Right ventricle myocardium inferior (tissue), 1 donor: ENCODE measurements at places on chromosomes 6 and 20.

DNA sequence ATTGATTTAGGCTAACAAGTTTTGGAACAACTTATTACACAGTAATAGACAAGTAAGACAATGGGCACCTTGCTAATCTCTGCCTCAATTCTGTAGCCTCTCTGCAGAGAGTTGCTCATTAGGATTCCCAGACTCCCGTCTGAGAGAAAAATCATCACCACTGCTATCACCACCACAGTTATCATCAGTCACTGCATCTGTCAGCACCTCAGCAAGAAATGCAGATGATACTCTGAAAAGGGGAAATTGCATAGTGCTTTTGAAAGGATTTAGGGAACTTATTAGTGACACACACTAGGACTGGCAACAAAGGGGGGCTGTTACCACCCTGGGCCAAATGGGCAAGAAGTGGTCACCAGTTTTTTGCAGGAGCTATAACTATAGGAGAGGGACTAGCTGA, 39.9 kb downstream of the FOXA2 start:
- DNase-seq = no peak

DNA sequence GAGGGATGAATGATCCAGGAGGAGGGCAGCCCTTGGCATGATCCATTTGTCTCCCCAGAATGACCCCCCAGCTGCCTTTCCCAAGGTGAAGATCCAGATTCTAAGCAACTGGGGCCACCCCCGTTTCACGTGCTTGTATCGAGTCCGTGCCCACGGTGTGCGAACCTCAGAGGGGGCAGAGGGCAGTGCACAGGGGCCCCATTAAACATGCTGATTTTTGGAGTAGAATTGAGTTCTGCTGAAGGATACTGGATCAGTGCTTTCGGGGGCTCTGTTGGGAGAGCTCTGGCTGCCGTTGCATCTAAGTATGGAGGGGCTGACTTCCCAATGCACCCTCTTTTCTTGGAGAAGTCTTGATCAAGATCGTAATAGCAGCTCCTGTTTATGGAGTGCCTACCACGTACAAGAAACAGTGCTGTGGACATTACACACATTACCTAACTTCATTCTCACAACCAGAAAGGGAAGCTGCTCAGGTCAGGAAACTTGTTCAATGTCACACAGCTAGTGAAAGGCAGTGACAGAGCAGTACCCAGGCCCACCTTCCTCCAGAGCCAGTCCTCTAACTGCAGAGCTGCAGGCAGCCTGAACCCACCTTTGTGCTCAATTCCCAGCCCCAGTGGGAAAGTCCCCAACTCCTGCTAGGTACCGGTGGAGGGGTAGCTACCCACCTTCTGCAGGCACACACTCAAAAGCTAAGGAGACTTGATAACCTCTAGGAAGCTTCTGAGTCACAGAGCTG, 5.4 kb downstream of the SPAG4 start:
- no peak for DNase-seq

DNA sequence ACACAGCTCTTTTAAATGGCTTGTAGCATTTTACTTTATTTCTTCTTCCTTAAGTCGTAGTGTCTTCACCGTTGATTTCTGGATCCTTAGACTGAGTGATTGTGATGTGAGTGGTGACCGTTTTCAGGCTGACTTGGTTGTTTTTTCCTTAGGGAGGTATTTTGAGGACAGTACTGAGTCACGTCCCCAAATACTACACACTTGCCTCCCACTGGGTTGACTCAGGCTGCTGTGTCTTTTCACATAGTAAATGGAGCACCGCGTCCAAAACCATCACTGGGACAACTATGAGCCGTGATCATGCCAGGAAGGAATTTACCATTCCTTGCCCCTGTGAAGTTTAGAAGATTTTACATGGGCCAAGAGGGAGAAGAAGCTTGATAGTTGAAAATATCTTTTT, 174.1 kb downstream of the FARS2 start:
- no peak for DNase-seq

DNA sequence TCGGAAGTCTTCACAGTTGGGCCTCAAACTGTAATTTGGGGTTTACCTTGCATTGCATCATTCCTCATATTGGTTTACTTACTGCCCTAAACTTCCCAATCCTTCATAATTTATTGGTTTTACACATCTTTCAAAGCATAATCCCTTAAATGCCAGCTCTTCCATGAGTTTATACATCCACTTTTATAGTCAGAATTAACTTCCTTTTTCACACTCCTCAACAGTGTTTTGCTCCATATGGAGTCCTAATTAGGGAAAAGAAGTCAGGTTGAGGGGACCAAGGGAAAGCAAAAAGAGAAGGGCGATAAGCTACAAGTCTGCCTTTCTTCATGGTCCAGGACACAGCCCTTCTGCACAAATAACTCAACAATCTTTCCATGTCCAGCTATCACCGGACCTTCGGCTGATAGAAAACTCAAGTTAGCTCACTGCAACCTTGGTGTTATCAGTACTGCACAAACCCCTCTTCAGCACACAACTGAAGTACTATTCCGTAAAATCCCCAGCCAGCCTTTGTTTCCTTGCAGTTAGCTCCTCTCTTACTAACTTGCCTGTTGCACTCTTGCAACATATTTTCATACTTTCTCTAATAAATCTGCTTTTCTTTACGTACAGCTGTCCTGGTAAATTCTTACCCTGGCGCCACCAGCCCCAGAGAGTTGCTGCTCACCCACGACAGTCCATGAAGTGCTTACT, 2.0 kb downstream of the EEF1E1 start:
- DNase-seq = no peak

DNA sequence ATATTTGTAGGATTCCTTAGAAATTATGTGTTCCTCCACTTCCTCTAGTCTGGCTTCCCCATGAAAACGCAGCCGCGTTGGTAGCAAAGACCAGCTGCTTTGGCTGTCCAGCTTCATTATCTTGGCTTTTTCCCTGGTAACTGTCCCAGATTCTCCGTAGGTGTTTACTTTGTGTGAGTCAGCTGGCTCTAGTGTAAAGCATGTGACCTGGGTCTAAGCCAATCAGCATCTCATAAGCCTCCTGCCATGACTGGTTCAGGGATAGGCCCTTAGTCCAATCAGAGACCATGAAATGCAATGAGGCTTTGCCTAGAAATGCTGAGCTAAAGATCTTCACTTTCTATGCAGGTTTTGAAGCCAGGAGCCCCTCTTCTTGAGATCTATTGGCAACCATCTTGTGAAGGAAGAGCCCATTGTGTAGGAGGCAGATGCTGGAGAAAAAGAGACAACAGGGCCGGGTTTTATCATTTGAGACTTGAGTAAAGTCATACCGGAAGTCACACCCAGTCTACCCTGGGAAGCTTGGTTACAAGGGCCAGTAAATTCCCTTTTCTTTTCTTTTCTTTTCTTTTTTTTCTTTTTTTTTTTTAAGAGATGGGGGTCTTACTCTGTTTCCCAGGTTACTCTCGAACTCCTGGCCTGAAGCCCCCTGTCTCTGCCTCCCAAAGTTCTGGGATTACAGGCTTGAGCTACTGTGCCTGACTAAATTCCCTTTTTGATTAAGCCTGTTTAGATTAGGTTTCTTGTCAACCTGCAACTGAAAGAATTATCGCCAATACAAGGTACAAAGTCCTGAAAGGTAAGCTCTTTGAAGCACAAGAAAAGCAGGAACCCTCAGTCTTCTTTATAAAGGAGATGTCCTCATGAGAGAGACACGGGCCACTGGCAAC, 256.5 kb upstream of the RREB1 start:
- DNase-seq = no peak

DNA sequence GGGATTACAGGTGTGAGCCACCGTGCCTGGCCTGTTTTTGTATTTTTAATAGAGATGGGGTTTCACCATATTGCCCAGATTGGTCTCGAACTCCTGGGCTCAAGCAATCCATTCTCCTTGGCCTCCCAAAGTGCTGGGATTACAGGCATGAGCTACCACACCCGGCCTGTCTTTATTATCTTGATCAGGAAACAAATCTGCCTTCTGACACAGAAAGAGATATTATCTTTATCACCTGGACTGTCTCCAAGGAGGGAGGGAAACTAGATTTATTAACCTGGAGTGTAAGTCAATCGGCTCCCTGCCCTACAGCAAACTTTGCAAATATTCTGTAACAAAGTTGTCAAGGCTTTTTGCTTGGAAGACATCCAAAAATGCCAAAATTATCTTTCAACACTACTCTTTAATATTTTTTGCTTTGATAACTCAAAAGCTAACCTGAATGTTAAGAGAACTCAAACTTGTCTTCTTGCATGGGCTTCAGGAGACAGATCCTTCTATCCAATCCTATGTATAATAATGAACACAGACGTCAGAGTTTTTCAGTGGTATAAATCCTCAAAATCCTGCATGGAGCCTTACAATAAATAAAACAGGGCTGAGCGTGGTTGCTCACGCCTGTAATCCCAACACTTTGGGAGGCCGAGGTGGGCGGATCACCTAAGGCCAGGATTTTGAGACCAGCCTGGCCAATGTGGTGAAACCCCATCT, 85.0 kb upstream of the LOC128125822 start:
- DNase-seq = no peak

GRCh38 chr6:6678185-6678671, 89.7 kb downstream of the LY86 start:
- no peak for DNase-seq

DNA sequence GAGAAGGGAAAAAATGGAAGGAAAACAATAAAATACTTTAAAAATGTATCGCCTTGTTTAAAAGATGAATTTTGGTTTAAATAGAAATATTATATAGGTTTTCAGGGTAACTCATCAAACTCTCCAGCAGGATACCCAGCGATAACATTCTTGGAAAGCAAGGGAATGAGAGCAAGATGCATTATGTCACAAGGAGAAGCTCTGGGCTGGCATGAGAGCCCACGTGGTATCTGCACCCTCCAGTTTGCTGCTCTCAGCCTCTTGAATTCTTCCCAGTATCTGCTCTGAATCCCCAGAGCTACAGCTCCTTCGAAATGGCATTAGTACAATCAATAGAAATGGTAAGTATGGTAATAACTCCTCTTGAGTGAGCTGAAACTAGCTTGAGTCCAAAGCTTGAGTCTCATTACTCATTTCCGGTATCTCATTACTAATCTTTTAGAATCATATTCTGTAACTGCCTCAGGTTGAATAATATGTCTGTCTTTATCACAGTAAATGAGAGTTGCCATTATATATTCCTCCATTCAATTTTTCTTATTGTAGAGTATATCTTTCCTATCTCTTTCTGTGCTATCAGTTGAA, 4.9 kb upstream of the TMEM242 start:
- no peak for DNase-seq

- no peak for DNase-seq
Observed at GRCh38 chr6:85574932-85575598, 18.6 kb downstream of the SNX14 start.

GRCh38 chr6:89375427-89376267, 23.1 kb upstream of the UBE2J1 start:
- DNase-seq = peak; percentile 68

DNA sequence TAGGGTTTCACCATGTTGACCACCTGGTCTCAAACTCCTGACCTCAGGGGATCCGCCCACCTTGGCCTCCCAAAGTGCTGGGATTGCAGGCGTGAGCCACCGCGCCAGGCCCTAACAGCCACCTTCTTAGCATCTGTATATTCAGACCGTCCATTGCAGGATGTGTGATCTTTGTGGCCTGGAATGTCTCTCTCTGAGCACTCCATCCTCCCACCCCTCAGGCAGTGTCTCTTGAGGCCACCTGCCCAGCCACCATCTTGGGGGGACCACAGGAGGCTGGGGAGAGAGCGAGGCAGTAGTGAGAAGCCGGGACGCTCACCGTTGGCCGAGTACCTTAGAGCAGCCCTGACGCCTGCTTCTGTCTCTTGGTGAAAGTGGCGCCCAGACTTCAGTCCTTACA, 18.8 kb downstream of the DNAJC5 start:
- DNase-seq = peak; percentile 15

DNA sequence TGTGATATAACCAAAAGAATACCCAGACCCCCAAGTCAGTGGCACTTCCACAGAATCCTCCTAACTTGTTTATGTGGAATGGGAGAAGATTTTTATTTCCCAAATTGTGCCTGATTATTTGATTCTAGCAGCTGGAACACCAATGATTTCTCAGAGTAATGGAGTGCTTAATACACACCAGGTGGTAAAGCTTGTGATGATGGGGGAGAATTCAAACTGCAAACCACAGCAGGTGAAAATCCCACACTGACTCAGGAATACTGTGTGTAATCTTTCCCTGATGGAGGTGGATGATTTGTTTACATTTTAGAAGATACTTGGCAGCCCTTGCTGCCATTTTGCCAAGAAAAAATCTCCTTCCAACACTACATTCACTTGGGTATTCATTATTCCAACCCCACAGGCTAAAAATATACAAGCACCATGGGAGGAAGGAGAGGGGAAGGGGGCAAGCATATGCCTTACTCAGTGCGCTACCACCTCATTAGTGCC, 212.7 kb upstream of the PLN start:
- no peak for DNase-seq

DNA sequence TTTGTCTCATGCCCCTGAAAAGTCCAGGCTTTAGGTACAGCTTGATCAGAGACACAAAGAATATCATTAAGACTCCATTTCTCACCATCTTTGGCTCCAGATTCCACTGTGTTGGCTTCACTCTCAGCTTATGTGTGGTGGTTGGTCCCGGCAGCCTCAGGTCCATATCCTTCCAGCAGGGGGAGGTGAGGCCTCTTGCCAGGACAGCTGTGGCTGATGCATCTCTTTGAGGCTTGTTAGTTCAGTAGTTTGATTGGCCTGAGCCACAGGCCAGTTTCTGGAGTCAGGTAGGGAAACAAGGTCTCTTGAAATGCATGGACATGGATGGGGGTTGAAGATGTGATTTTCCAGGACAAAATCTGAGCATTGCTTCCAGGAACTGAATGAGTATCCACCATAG, 62.4 kb downstream of the JAG1 start:
- peak; percentile 73 for DNase-seq

DNA sequence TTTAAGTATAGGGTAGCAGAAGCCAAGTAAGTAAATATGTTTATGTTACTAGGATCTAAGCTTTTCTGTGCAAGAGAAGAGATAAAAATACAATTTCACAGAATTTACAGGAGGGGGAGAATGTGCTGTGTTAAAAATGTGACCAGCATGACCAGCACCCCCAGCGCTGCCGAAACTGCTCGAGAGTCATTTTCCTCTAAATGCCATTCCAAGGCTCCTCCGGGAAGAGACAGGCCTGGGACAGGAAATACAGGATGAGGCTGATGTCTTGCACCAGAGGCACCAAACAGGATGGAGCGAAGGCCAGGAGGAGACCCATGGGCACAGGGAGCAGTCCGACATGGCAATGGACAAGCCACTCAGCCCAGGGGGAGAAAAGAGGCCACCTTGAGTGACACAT, 21.1 kb downstream of the TAF4 start:
- DNase-seq = no peak

DNA sequence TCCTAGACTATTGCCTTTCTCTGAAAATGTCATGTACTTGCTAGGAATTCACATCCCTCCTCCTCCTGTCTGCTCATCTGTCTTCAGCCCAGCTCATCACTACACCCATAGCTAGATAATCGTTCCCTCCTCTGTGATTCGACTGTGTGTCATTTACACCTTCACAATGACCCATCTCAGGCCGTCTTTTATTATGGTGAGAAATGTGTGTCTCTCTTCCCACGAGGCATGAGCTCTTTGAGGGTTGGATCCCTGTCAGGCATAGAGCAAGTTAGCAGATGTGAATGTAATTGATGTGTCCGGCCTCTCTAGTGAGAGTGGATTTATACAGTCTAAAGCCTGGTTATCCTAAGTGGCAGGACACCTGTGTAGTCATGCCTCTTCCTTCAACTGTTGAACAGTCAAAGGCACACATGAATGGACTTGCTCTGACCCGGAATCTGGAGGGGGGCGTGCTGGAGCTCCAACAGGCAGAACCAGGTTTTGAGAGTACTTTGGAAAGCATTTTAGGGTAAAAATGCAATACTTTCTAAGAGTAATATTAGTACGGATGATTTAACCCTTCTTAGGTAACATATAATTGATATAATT, 182.1 kb downstream of the UTRN start:
- DNase-seq = no peak
